Mucosa of descending colon (tissue), 3 donors: ENCODE measurements at places on chromosomes 13 and 19. TPM values are rescaled to one million over a fixed set of nuclear protein-coding genes. Genes with fewer than 3 reads are reported as not detected.

DNA sequence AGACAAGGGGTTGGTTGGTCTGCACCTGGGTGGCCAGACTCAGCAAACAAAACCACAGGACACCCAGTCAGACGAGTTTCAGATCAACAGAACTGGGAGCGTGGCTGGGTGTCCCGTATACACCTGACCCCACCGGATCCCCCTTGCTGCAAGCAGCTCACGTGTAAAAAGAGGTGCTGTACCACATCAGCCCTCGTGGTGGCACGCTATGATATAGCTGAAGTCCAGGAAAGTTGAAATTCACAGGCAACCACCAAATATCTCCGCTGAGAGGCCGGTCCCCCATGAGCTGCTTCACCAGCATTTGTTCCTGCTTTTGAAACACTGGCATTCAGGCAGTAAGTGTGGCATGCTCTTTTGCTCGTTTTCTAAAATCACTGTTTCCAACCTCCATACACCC is 92.3 kb downstream of the TUBA3C start:
- no peak for DNase-seq

- DNase-seq, result no peak
Observed at GRCh38 chr19:55659822-55660221, 5.0 kb downstream of the U2AF2 start.

The FAM216B gene
- total RNA-seq, result 0.13 TPM

The ZNF793 gene
- total RNA-seq, result 6.6 TPM

The SYT5 gene
- total RNA-seq, result 2.9 TPM

GRCh38 chr19:58492265-58492664 is 16.1 kb downstream of the ZNF446 start:
- DNase-seq, result no peak

DNA sequence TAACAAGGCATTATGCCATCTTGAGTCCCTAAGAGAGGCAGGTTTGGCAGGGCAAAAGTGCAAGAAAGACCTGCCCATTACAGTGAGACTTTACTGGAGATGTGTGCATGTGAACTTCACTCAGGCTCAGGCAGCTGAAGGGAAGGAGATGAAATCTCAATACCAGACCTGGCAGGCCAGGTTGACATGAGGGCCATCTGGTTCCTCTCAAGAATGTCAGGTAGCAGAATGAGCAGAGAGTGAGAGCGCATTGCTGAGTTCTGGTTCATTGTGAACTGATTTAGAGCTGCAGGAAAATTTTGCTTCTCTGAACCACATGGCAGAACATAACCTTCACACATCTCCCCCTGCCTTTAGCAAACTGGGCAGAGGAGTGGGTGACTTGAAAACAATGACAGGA is 406.3 kb downstream of the GPC5 start:
- no peak for DNase-seq

The NAA16 gene
- 11.0 TPM for total RNA-seq

The NEK5 gene
- 0.14 TPM for total RNA-seq

The AMER2 gene
- 0.05 TPM for total RNA-seq

DNA sequence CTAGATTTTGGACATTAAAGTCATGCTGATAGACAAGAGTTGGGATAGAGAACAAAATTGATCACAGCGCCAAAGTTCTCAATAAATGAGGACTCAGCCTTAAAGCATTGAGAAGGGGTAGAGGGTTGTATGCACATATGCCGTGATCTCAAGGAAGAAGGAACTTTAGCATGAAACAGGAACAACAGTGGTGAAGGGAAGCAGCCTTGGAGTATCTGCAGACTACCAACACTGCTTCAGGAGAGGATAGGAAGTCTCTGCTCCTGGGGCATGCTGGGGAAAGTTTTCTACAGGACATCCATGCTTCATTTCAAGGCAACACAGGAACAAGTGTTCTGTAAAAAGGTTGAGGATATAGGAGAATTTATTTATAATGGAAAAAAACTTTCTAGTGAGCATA is 111.9 kb upstream of the MLNR start:
- DNase-seq, result no peak

The MEIS3 gene
- 2.1 TPM for total RNA-seq

The STAP2 gene
- total RNA-seq, result 183 TPM

DNA sequence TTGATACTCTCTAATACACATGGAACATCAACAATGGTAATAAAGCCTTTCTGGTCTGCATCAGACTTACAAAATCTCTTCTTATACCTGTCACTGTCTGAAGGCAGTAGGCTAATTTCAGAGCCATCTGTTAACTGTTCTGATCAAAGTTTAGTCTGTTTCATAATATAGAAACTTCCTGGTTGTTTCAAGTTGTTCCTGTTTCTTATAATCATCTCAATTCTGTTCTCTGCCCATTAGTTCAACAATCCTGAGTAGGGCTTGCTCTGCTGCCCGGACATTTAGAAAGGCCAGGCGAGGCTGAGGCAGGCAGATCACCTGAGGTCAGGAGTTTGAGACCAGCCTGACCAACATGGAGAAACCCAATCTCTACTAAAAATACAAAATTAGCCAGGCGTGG is 5.4 kb upstream of the ZSCAN5A start:
- no peak for DNase-seq

GRCh38 chr19:3683405-3684053 is 16.7 kb downstream of the PIP5K1C start:
- no peak for DNase-seq

The SGTA gene
- 52.7 TPM for total RNA-seq

DNA sequence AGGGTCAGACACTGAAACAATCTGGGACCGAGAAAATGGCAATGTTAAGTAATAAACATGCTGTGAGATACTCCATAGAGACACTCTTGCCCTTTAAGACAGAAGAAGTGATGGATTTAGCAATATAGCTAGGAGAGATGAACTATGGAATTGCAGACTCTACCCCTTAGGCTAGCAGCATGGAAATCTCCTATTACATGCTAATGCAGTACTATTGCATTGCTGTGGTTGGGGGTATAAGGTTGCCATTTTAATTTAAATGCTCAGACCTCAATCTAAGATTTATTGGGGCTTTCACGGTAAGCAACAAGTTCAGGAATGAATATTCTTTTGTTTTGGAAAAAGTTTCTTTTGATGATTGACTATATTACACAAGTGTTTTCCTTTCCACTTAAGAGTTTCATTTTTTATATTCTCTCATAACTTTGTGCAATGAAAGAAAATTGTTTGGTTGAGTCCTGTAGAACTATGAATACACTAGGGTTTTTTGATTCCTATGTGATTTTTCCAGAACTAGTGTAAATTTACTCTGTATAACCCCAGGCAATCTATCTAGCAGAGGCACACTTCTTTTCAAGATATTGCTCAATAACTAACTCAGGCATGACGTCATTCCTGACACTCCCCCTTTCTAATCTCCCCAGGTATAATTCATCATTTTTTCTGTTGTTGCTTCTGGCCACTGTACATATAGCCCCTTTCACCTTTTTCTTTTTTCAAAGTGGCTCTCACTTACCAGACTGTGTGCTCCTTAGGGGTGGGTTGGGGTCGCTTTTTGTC is 394.7 kb upstream of the KLF12 start:
- DNase-seq, result no peak

DNA sequence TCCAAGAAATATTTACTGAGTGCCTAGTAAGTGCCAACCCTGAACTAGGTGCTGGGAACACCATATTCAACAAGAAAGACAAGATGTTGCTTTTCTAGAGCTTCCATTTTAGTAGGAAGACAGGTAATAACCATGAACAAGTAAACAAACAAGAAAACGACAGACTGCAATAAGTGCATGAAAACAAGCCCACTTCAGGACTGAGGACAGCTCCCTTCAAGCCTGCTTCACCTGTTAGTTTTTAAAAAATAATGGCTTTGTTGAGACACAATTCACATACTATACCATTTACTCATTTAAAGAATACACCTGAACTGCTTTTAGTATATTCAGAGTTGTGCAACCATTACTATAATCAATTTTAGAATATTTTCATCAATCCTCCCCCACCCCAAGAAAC is 30.4 kb downstream of the CYP4F22 start:
- DNase-seq, result no peak

DNA sequence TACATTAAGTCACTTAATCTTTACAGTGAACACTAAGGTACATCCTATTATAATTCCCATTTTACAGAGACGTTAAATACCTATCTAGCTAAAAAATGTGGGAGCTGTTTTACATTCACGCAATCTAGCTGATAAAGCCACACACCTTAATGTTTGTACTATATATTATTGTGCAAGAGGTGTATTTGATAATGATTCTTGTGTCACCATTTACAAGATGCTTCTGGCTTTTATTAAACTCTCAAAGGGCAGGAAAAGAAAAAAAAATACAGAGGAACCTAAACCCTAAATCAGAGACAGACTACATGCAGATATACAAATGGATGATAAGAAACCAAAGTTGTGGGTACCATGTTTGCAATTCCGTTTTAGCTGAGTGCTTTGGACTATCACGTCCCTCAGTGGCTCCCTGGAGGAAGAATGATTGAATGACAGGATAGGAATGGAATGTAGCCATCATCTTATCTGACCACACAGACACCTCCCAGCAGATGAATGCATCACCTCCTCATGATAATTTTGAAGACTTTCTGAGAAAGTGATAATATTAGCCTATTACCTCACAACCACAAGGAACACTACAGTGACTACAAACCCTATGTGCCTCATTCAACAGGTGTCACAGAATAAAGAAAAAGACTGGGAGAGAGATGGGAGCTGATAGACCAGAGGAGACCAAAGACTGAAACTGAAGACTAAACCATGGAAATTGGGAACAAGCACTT is 230.5 kb upstream of the SERP2 start:
- DNase-seq, result no peak

DNA sequence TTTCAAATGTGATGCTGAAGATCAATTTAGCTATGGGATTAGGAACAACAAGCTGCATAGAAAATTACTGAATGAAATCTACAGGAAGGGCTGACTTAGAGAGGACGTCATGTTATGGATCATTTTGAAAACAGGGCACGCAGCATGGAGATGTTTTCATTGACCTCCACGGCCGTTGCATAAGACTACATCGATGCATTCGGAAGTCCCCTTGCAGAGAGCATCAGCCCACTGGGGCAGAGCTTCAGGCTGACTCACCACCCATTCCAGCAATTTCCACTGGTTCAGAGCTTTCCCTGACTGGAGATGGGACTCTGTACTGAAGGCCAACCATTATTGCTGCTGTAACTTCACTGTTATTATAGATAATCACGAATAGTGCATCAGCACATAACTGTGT is 305.3 kb downstream of the IRS2 start:
- no peak for DNase-seq

- no peak for DNase-seq
Observed at GRCh38 chr19:7995810-7996158, 9.7 kb downstream of the ELAVL1 start.

GRCh38 chr19:40599331-40599901 is 1.8 kb upstream of the LTBP4 start:
- DNase-seq, result no peak

The LENG9 gene
- total RNA-seq, result 21.6 TPM

DNA sequence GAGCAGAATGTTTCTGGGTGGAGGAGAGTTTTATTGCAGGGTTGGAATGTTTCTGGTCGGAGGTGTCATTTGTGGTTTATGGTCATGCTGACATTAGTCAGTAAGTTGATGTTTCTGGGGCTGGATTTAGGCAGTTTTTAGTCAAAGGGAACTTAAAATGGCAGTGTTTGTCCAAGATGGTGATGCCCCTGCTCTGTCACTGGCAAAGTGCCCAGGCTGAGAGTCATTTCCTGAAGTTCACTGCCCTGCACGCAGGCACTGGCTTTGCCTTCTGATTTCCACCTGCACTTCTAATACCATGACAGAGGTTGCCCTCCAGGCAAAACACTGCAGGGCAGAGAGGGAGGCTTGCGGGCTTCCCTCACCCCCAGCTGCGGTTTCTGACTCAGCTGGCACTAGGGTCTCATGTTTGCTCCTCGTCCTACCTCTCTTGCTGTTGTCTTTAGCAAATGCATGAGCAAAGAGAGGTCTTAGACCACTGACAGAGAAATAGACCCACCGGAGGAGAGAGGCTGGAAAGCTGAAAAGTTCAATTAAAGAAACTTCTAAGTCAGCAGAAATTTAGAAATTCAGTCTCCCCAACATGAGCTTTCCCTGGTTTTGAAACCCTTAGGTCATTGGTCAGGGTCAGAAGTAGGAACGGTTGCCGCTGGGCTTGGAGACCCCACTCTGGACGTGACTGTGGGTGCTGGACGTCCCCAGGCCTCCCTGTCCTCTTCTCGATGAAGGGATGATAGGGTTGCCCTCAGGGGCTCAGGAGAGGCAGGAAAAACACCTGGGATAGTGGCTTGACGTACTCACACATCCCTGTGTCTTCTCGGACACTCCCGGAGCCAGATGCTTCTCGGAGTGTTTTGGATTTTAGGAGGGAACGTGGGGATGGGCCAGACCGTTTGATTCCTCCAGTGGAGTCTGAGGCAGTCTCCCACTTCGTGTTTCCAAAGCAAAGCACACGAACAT is 26.3 kb downstream of the TMEM255B start:
- peak; percentile 10 for DNase-seq

- DNase-seq, result no peak
Observed at GRCh38 chr13:50692396-50692915, 151.0 kb downstream of the DLEU7 start.

The LENG1 gene
- total RNA-seq, result 7.5 TPM

DNA sequence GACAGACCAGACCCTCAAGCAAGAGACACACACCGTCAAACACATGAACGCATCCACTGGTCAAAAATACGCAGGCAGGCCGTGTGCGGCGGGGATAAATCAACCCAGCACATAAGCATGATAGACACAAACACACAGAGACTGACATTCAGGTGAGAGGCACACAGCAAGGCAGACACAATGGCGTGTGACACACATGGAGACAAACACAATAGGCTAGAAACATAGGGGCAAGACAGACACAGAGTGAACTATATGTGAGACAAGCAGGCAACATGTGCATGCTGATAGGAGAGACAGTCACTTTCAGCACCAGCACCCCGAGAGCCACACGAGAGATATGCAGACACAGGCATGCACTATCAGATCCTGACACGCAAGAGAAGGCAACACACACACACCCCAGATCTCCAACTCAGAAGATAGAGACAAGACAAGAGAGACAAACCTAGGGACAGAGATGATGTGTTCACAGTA is 6.9 kb upstream of the JUNB start:
- peak; percentile 29 for DNase-seq

- no peak for DNase-seq
Observed at GRCh38 chr13:24052547-24053518, 107.7 kb upstream of the SPATA13 start.

- no peak for DNase-seq
Observed at GRCh38 chr13:32504263-32504662, 34.3 kb downstream of the N4BP2L2 start.

The LIM2 gene
- total RNA-seq, result not detected

GRCh38 chr13:77979721-77980385 is 61.2 kb upstream of the EDNRB start:
- DNase-seq, result no peak

DNA sequence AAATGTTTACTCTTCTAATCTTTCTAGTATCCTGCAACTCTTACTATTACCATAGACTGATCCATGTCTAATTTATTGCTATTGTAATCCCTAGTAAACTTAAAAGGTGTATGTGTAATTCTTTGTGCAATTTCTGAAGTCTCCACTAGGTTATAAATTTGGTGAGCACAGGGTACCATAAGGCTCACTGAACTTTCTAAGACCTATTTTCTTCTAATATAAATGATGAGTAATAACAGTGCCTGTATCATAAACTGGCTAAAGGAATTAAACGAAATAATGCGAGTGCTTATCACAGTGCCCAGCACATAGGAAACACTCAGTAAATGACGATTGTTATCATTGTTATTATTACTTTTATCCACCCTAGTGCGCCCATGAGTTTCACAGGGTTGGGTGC is 119.1 kb downstream of the KLF12 start:
- DNase-seq, result no peak

GRCh38 chr19:1064661-1065605 is 2.0 kb upstream of the ARHGAP45 start:
- peak; percentile 82 for DNase-seq
